ENCODE measurements at places on chromosomes 2 and 18.

GRCh38 chr18:10131460-10132395 is 217.9 kb downstream of the VAPA start:
- DNase-seq: no peak

GRCh38 chr2:143823876-143824275 is 694.7 kb downstream of the ARHGAP15 start:
- no peak for DNase-seq

GRCh38 chr2:118689456-118689855 is 158.0 kb downstream of the EN1 start:
- no peak for DNase-seq

DNA sequence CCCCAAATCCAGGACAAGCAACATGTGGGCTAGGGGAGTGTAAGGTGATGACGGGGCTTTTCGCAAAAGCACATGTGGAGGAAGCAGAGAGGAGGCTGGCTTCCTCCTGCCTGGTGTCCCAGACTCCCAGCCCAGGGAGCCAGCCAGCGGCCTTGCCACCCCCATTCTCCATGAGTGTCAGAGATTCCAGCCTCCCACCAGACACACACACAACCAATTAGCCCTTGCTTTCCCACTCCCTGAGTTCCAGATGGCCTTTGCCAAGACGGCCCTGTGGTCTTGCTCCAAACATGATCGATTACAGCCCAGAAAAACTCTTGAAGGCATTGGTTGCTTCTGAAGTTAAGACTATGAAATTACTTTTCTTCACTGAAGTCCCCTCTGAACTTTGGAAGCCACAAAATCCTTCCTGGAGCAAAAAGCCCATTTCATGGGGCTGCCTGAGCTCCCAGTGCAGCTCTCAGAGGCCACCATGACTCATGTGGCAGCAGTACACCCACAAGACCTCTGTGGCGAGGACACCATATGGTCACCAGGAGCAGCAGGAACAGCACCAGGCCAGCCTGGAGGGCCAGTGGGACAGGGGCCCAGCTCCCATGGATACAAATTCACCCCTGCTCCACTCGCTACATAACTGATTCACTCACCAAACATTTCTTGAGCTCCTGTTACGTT is 69.1 kb upstream of the PID1 start:
- no peak for DNase-seq
